ENCODE measurements at places on chromosomes 3 and 15.

DNA sequence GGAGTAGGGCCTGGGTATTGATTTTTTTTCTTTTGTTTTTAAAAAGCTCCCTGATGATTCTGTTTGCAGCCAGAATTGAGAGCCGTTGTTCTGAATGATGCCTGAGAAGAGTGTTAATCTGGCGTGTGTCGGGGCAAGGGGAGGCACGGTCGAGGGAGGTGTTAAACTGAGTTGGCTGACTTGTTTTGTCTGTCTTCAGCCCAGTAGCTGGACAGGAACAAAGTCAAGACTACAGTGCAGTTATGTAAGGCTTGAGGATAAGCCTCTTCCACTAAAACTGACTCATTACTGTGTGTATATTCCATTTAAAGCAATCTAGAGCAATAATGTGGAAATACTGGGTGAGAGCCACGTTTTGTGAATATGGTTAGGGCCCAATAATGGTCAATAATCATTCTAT, 119.0 kb upstream of the DLG1 start:
- no peak for DNase-seq

GRCh38 chr3:155416500-155417118, 123.1 kb upstream of the STRIT1 start:
- no peak for DNase-seq

GRCh38 chr3:89043406-89043932, 64.0 kb upstream of the EPHA3 start:
- DNase-seq: no peak

DNA sequence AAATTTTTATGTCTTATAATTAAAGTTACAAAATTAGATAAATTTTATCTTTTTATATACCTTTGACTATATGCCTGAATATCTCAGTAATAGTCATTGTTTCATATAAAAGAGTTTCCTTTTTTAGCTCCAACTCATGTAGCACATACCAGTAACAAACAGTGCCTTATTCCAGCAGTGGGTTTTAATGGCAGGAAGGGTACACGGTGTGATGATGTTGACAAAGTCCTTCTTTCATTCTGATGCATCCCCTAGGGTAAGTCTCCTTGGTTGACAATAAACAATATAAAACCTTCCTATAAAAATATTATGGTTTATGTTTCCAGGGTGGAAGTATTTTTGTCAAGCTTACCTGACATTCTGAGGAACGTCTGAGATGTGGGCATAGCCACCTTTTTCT, 77.2 kb upstream of the FGF12 start:
- no peak for DNase-seq

- no peak for DNase-seq
These were observed 2.0 kb downstream of the ISLR start for GRCh38 chr15:74175271-74176191.

GRCh38 chr15:68672781-68673205, 94.0 kb downstream of the CORO2B start:
- peak; percentile 50 for DNase-seq

DNA sequence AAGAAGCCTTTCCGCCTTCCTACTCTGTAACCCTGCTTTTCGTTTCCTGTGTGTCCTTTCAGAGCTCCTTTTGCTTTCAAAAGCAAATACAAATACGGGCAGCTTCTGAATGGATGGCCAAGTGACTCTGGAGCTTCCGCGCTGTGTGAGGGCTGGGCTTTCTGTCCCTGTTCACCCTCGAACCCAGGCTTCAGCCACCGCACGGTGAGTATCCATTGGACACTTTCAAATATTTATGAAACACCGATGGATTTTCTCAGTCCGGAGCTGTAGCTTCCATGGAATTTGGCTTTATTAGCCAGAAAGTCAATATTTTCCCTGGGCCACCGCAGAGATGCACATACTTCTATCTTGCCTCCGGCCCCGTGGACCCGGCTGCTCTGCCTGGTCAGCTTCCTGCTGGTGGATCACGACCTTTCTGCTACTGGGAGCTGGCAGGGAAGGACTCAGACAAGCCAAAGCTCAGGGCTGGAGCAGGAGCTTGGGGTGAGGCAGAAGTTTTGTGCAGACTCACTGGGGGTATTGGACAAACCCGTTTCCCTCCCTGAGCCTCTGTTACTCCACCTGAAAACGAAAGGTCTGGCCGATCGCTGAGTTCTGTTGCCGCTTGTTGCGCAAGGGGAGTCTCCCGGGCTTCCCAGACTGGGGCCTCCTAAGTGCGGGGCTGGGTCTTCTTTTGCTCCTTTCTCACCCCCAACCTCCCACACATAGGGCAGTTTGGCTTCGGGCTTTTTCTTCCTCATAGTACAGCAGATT, 63.6 kb downstream of the LINGO1 start:
- peak; percentile 29 for DNase-seq

DNA sequence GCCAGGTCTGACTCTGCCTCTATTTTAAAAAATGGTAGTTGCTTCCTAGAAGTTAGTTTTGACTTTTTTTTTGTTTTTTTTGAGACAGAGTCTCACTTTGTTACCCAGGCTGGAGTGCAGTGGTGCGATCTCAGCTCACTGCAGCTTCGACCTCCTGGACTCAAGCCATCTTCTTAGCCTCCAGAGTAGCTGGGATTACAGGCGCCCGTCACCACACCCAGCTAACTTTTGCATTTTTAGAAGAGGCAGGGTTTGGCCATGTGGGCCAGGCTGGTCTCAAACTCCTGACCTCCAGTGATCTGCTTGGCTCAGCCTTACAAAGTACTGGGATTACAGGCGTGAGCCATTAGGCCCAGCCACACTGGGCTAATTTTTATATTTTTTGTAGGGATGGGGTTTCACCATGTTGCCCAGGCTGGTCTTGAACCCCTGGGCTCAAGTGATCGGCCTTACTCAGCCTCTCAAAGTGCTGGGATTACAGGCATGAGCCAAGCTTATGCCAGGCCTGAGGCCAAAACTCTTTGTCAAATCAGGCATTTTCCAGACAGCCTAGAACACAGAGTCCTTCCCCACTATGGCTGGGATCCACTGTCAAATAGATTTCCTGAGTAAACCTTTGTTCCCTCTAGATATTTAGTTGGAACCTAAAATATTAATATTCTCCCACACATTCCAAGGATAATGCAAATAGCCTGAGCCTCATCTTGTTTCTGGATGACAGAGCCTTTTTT, 13.7 kb downstream of the C3orf62 start:
- DNase-seq: no peak

DNA sequence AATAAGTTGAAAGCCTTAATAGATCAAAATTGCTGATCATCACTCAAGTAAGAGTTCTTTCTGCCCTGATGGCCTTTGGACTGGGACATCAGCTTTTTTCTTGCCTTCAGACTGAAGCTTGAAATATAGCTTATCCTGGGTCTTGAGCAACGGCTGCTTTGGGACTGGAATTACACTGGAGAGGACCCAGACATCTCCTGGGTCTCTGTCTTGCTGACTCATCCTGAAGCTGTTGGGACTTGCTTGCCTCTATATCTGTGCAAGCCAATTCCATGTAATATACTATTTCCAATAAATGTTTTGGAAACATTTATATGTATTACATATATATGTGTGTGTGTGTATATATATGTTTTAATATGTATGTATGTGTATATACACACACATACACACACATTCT, 260.2 kb downstream of the PDZRN3 start:
- DNase-seq: no peak

DNA sequence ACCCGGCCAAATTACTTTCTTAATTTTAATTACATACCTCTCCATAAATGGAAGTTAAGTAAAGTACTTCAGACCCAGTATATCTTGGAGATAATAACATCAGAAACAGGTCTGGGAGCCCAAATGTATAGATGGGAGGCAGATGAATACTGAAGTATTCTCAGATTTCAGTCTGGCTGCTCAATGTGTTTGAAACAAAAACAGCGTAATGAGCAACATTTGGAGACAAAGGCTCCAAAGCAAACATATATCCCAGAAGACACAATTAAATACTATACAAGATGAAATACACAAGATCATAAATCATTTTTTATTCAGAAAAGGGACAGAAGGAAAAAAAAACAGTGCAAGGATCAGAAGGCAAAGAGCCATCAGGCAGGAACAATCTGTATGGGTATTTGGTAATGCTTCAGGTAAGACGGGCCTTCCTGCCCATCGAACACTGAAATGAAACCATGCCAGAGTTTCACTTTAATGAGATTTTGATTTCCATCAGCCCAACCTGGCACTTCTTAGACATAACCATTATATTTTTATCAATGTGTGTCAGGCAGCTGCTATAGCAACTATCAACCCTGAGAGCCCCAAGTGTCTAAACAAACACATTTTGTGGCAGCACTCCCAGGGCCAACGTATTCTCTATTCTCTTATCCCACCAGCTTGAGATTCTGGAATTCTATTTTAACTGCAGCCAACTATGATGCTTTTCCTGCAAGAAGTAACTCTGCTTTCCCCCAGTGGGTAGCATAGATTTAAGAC, 210.8 kb downstream of the STT3B start:
- DNase-seq: peak; percentile 60

- no peak for DNase-seq
These were observed 77.0 kb downstream of the LRIG1 start for GRCh38 chr3:66423791-66424190.

- DNase-seq: no peak
These were observed 571 bp upstream of the RARRES1 start for GRCh38 chr3:158732856-158733200.

DNA sequence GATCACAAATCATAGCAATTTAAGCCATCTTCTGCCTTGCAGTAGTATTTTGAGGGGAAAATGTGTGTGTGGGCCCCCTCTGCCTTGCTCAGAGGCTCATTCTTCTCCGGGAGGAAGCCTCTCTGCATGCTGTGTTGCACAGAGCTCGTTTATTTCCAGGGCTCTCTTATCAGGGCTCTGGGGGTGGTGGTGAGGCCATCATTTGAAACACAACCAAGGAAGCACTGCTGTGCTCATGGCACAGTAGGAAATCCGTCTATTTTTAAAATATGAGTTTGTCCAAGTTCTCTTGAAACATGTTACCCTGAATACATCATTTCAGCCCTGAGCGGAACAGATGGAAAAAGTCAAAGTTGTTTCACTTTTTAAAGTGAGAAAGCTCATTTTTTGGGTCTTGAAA, 369.0 kb upstream of the CFAP20DC start:
- DNase-seq: no peak

- peak; percentile 29 for DNase-seq
These were observed 55.6 kb downstream of the CGGBP1 start for GRCh38 chr3:88003115-88003755.

DNA sequence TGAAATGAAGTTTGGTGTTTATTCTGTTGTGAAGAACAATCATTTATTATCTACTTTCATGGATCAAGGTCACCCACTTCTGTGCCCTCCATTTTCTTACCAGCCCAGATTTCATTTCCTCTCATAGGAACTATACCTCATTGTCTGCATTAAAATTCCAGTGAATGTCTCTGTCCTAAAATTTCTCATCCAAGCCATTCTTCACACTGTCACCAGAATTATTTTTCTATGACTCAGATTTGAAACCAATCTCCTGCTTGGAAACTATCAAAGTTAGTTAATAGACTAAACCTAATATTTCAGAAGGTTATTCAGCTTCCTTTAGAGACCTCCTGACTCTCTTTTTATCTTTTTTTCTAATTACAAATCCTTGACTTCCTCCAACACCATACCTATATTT, 364.1 kb upstream of the CBLB start:
- DNase-seq: no peak

GRCh38 chr15:98873441-98874218, 134.0 kb downstream of the PGPEP1L start:
- no peak for DNase-seq

DNA sequence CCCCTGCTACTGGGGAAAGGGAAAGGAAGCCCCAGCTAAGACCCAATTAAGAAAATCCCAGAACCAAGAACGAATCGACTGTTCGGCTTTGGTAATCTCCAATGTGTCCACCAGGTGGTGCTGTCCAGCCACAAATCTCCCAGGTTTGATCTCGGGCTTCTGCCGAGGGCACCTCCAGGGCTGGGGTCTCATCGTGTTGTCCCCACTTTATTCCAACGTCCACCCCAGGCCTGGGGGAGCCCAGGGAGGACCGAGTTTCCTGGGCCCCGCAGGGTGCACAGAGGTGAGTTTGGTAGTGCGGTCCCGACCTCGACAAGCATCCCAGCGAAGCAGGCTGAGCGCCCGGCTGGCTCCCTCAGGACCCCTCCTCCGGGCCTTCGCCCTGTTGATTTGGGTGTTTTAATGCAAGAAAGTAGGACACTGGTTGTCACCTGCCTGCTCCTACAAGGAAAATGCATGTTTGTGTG, 185.1 kb downstream of the GOLGA6L6 start:
- no peak for DNase-seq

DNA sequence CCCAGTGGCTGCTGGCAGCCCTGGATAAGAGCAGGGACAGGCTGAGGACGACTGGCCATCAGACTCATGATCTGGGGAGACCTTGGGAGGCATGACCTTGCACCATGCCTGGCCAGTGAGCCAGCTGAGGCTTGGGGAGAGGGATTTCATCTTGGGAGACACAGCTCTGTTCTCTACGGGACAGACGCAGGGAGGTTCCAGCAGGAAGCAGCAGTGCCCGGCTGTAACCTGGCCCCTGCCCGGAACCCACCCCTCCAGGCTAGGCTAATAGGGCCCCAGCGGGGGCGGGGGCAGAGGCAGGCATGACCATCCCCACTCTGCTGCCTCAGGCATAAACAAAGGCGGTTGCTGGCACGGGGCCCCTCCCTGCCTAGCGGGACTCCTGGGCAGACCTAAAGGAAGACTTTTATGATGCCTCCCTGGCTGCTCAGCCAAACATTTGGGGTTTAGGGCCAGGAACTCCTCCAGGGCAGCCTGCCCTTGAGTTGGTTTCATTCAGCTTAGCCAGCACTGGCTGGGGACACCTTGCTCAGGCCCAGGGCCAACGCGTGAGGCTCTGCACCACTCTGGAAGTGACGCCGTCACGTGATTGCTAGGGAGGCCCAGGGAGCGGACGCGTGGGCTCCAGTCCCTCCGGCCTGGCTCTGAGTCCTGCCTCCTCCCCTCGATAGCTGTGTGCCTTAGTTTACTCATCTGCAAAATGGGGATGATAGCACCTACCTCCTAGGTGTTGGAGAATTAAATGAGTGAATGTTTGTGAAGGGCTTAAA, 27.6 kb downstream of the HDAC11 start:
- DNase-seq: no peak

DNA sequence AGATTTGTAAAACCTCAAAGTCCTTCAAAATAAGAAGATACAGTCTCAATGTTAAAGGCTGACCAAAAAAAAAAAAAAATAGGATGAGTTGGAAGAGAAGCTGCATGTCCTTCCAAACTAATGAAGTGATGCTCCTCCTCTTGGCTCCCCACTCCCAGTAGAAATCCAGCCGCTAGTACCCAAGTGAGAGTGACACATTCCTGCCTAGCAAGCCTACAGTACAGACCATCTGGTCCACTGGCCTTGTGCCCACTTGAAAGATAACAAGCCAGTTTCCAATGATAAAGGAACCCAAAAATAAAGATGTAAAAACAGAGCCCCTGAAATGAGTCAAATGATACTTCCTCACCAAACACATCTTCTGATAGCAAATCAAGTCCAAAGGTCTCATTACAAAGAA, 258.7 kb upstream of the NSMCE3 start:
- no peak for DNase-seq

DNA sequence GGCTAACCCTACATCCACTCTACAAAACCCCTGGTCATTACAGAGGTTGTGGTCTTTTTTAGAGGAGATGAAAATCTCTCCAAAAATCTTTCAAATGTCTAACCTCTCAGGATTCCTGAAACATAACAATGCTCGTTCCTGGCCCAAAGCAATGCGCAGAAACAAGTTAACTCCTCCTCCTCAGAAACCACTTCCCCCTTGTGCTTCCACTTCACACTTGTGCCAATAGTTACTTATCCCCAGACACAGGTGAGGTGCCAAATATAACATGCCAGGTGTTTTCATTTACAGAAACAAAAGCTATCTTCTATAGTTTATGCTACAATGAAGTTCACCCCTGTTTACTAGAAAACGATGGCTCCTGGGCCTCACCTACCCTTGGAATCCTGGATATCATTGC, 6.2 kb downstream of the NDUFAF1 start:
- no peak for DNase-seq
